ENCODE measurements at places on chromosomes 3 and 15.

- DNase-seq, result no peak
Measured at GRCh38 chr15:48422401-48422800, 91.2 kb downstream of the DUT start.

GRCh38 chr3:152623286-152623911, 211.5 kb upstream of the P2RY1 start:
- no peak for DNase-seq

DNA sequence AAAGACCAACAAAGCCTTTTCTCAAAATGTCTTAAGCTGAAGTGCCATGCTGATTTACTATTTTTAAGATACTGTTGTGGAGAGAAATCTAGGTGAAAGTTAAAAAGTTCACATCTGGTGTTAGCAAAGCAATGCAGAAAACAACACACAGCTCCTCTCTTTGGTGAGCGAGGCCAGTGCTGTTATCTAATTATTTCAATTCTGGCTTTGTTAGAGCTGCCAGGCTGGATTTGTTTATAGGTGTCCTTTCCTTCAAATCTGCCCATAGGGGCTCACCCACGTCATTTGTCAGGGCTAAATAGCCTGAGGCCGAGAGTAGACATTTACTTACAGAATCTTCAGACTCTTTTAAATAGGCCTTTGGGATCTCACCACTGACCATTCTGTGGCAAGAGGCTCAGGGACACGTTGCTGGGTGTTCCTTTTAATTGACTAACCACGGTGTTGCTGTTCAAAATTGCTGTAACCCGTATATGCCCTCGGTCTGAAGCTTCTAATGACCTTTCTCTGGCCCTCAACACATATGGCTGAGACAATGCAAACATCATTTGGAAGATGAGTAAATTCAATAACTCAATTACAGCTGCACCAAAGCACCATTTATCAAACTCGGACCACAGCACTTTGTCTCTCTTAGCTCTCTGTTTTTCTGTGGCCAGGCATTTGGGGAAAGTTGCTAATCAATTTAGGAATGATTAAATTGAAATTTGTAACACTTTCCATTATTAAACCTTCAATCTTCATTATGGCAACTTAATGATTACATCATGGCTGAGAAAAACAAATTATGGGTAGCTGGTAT, 152.6 kb downstream of the PDZRN3 start:
- DNase-seq, result no peak

DNA sequence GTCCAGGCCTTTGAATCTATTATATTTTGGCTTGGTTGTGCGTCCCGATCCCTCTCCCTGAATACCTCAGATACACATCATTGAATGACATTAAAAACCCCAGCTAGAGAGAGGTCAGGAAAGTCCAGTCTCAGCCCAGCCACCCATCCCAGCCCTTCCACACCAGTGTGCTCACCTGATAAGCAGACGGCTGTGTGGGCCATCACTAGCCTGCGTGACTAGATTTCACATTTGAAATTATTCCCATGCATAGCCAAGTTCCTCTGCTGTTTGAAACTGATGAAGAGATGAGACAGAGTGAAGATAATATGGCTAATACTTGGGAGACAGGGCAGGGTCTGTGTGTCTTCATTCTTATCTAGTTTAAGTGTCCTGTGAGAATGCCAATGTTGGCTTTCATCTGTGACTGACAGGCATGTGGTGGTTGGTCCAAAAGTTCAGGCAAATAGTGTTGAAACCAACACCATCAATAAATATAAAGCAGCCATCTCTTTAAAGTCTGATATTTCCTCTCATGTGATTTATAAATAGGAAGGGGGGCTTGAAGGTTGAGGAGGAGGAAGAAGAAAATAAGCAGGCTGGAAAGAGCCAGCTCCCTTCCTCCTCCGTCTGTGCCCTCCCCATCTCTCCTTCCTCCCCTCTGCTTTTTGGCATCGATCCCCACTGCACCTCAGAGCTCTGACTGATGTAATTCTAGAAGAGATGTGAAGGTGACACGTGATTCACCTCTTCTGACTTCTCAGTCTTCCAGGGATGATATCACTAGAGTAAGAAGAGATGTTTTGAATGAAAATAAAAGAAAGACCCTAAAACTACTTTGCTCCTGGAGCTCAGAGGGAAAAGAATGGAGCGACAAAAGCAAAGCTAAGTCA, 5.1 kb downstream of the FAM43A start:
- no peak for DNase-seq

- DNase-seq, result no peak
Measured at GRCh38 chr15:94239474-94239873, 8.1 kb downstream of the MCTP2 start.

DNA sequence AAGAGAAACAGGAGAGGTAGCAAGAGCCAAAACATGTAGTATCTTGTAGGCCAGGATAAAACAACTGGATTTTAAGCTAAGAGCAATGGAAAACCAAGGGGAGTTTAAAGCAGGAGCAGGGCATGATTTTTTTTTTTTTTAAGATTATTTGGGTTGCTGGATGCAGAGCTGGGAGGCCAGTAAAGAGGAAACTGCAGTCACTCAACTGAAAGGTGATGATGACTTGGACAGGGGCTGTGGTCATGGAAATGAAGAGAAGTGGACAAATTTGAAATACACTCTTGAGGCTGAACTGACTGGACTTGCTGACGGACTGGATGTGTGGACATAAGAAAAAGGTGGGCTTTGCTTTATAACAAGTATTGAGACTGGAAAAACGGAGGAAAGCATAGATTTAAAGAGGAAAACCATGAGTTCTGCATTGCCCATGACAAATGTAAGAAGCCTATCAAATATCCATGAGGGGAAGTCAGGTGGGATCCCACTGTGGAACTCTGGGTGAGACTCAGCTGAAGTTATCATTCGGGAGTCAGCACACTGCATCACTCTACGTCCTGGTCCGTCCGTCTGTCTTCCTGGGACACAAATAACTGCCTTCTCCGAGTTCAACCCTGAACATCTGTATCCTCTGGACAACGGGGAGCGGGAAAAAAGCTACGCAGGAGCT, 688 bp downstream of the XPC start:
- no peak for DNase-seq

- DNase-seq, result no peak
Measured at GRCh38 chr3:41308119-41308518, 108.8 kb downstream of the CTNNB1 start.

DNA sequence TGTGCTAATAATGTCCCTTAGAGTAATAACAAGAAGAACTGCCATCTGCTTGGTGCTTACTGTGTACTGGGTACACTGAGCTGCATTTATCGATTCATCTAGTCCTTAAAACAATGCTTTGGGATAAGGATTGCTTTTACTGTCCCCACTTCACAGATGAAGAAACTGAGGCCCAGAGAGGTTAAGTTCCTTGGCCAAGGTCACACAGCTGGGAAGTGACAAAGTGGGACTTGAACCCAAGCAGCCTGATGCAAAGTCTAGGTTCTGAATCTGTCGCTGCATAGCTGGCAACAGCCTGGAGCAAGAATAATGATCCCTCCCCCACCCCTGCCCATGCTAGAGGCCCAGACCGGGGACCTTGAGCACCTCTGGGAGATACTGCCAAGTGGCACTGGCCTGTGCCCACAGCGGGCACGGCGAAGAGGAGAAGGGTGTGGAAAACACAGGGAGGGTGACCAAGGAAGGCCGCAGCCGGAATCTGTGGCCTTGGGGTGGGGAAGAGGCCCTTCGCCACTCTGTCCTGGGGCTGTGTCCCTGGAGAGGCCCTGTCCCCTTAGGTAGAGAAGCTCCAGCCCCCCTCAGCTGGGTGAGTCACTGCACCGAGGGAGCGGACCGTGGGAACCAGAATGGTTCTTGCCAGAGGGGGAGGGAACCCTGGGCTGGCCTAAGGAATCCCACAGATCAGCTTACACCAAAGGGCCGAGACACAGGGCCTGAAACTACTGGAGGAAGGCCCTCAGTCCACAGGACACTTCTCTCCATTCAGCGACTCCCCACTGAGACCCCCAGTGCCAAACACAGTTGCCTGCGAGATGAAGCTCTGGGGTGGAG, 3.5 kb downstream of the PLXND1 start:
- DNase-seq, result no peak

GRCh38 chr3:4776399-4776979, 202.7 kb upstream of the BHLHE40 start:
- no peak for DNase-seq

DNA sequence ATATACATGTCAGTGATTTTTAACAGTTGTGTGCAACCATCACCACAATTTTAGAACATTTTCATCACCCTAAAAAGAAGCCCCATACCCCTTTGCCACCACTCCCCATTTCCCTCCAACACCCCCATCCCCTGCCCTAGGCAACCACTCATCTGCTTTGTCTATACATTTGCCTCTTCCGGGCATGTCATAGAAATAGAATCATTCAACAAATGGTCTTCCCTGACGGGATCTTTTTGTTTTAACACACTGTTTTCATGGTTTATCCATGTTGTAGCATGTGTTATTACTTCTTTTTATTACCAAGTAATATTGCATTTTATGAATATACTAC, 4.0 kb downstream of the VILL start:
- DNase-seq, result no peak

DNA sequence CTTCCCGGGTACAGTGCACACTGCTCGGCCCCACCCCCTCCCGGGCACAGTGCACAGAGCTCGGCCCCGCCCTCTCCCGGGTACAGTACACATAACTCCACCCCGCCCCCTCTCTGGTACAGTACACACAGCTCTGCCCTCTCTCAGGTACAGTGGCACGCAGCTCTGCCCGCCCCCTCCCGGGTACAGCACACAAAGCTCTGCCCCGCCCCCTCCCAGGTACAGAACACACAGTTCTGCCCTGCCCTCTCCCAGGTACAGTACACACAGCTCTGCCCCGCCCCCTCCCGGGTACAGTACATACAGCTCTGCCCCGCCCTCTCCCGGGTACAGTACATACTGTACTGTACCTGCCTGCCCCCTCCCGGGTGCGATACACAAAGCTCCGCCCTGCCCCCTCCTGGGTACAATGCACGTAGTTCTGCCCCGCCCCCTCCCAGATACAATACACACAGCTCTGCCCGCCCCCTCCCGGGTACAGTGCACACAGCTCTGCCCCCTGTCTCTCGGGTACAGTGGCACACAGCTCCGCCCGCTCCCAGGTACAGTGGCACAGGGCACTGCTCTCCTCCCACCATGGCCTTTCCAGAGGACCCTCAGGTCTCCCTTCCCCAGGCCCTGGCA, 16.4 kb upstream of the PRR20G start:
- DNase-seq, result peak; percentile 95

Measured in NCI-H187 (cell line).